ENCODE measurements at places on chromosomes 3 and 15. TPM values are rescaled to one million over a fixed set of nuclear protein-coding genes. Genes with fewer than 3 reads are reported as not detected.

Gene CRYBG3
- total RNA-seq: 38.2 TPM

Gene KCNMB3
- 1.9 TPM for total RNA-seq

Gene TRPM1
- total RNA-seq: not detected

Gene TLR9
- 0.16 TPM for total RNA-seq

Gene PAK6
- total RNA-seq: 2.6 TPM

Gene FGF12
- 45.1 TPM for total RNA-seq

GRCh38 chr15:51132384-51133139 is 37.9 kb upstream of the TNFAIP8L3 start:
- no peak for DNase-seq

GRCh38 chr15:75928680-75929608 is 25.3 kb downstream of the FBXO22 start:
- DNase-seq: no peak

- DNase-seq: no peak
Observed at GRCh38 chr3:12328132-12328836, 39.4 kb downstream of the PPARG start.

- DNase-seq: no peak
Observed at GRCh38 chr3:48088056-48088748, 72.0 kb upstream of the MAP4 start.

GRCh38 chr3:68743521-68743920 is 188.8 kb downstream of the TAFA4 start:
- DNase-seq: no peak

DNA sequence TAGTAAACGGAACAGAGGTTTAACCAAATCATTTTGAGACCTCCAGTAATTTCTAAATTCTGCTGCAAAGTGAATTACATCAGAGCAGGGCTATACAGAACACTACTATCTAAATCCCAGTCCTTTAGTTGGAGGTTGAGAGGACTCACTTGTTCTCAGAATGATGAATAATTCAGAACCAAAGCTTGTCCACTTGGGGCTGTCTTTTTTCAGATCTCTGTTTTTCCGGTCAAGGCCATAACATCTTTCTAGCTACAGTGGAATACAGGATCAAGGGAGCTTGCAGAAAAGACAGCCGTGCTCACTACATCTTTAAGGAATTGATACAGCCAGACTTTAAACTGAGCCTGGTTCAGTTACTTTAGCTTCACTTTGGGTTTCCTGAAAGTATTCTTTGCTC is 194.5 kb downstream of the EFHB start:
- DNase-seq: no peak

GRCh38 chr15:26771578-26772153 is 1.2 kb downstream of the GABRB3 start:
- no peak for DNase-seq

DNA sequence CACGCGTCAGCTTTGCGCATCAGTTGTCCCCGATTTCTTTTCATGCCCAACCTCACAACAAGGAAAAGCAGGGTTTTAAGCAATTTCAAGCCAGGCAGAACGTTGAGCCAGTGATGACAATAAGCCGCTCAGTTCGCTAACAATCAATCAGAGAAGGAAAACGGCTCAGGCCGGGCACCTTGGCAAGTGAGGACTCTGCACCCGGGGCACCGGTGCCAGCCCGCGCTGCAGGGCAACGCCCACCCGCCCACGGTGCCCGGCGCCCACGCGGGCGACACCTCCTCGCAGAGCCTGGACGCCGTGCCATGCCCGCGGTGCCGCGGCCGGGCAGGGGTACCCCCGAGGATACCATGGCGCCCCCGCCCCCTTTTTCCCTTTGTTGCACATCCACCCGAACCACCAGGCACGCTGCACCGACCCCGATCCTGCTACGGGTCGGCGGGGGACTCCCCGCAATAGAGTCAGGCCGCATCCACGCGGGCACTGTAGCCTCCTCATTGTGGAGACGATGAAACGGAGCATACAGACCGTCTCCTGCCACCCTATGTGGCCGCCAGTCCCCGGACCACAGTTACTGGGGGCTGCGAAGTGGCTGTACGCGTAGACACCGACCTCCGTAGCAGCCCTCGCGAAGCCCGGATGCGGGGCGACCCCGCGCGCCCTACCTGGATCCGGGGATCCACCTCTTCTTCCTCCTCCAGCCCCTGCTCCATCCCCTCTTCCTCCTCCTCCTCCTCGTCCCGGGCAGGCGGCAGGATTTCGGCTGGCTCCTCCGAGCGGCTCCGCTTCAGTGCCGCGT is 581 bp downstream of the SH3BP5 start:
- peak; percentile 75 for DNase-seq

DNA sequence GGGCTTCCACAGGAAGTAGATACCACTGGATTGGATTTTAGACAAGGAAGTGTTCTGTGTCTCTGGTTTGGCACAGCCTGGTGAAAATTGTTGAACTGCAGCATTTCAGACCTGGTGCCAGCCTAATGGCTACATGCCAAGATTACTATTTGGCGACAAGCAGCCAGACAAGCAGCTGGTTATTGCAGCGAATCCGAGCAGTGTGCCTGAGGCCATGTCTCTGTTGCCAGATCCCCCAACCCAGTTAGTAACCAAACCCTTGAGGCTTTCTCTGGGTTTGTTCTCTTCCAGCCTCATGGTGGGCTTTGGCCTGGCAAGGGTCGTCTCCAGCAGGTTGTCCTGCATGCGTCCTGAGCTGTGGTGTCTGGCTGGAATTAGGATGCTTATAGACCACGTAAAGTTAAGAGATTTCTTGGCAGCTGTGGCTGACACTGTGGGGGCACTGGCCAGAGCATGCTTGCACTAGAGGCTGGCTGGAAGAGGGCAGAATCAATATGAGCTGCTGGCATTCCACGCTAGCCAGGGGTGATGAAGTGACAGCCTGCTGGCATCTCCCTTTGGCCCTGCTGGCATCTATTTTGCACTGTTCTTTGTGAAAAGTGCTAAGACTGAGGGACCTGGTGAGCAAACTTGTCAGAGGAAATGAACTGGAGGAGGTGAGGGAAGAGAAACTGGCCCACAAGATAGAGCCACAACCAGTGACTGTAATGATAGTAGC is 172.6 kb downstream of the RBMS3 start:
- DNase-seq: peak; percentile 74

GRCh38 chr3:156183396-156183795 is 63.0 kb downstream of the KCNAB1 start:
- DNase-seq: no peak

DNA sequence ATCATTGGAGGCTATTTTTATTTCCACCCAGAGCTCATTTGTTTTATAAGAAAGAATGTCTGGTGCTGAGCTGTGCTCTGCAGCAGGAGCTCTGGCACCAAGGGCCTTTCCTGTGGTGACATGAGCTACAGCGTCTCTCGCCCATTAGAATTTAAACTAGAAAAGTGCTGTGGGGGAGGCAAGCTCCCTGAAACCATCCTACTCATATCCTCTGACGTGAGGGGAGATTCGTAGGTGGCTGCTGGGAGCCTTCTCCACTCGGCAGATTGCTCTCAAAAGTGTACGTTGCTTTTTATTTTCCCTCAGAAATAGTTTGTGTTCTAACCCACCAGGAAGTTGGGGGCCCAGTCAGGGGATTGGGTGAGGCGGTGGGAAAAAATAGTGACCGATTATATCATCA is 76.3 kb upstream of the ARHGEF3 start:
- DNase-seq: no peak

- no peak for DNase-seq
Observed at GRCh38 chr15:53472883-53473282, 286.6 kb downstream of the WDR72 start.

DNA sequence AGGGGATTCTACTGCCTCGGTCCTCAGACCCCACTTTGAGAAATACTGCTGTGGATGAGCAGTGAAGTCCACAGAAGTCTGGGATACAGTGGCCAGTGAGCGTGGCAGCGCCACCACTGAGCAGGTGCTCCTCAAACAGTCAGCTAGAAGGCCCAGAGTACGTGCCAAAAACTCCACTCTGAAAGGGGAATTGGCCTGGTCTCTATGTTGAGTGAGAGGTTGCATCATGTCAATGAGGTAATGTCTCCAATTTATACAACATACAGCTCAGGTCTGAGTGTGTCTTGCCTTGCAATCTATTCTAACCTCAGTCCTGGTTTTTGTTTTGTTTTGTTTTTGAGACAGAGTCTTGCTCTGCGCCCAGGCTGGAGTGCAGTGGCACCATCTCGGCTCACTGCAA is 53.3 kb upstream of the ETV5 start:
- no peak for DNase-seq

GRCh38 chr3:48594417-48595049 is 596 bp downstream of the COL7A1 start:
- DNase-seq: no peak

GRCh38 chr3:45088543-45089358 is 57.4 kb downstream of the CDCP1 start:
- no peak for DNase-seq

Data from cardiac septum (tissue), 1 donor.